ENCODE measurements at places on chromosomes 1 and 21.

GRCh38 chr1:241332037-241332409 is 25.0 kb downstream of the RGS7 start:
- no peak for DNase-seq

- peak; percentile 26 for DNase-seq
Measured at GRCh38 chr1:58768971-58769808, 14.7 kb downstream of the JUN start.

- DNase-seq, result peak; percentile 46
Measured at GRCh38 chr1:112358798-112359408, 37.1 kb upstream of the CTTNBP2NL start.

- DNase-seq, result no peak
Measured at GRCh38 chr1:21665711-21666575, 3.2 kb downstream of the RAP1GAP start.

DNA sequence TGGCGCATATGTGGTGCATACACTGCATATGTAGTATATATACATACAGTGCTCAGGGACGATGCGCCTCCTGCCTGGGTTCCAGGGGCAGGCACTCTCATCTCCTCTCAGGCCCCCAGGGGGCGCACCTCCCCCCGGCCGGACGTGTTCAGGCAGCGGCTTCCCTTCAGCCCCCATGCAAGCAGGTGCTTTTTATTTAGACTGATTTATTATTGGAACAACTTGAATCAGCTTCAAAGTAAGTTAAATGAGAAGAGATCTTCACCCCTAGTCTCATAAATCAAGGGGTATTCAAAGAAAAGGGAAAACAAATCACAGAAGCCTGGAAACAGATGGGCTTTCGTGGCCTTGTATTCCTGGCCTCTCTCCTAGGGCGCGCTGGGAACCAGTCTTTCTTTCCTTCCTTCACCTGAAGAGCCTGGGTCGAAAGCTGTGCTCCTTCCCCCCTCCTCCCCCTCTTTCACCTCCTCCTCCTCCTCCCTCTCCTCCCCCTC is 64.6 kb downstream of the UBIAD1 start:
- DNase-seq, result peak; percentile 64

DNA sequence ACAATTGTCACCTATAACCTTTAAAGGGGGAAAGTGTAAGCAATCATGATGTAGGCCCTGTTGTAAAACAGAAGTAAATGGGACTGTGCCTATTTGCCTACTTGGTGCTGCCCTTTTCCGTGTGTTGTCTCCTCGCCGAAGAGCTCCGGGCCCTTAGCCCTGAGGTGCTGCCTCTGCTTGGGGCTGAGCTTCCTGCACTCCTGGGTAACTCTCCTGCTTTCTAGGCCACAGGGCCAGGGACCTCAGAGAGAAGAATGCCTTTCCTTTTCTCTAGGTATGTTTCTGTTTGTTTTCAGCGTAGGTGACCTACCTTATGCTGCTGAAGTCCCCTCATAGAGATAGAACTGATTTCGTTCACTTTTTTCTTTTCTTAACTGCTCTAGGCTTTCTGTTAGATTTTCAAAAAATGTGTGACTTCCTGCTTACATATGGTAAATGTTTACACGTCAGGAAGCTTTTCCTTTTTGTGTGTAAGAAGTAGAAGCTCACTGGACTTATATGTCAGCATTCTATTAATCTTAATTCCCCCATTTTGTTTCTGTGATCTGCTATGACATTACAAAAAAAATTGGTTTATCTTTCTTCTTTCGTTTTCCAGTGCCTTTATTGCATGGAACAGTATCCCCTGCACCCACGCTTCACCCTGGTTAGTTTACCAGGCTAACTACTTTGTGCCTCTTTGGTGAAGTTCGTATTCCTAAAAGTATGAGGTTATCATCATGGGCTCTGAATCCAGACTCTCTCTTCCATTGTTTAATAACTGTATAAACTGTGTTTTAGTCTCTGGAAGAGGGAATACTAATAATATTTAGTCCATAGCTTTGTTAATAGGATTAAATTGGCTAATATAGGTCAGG is 61.7 kb downstream of the ITSN1 start:
- no peak for DNase-seq

- DNase-seq, result peak; percentile 44
Measured at GRCh38 chr1:95116580-95117206, 462 bp upstream of the TLCD4 start.

- no peak for DNase-seq
Measured at GRCh38 chr1:223487887-223488259, 94.7 kb downstream of the CCDC185 start.

DNA sequence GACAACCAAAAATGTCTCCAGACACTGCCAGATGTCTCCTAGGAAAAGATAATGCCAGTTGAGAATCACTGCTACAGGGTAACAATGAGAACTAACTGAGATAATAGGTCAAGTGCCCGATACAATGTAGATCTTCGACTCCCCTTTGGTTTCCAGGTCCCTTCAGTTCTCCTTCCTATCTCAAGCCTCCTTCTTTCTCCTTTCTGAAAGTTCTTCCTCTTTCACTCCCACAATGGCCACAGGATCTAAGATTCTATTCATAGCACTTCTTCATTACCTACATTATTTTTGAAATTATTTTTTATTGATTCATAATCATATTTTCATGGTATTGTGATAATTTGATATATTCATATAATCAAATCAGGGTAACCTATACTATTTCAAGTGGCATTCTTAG is 6.3 kb downstream of the PFDN2 start:
- DNase-seq, result no peak

DNA sequence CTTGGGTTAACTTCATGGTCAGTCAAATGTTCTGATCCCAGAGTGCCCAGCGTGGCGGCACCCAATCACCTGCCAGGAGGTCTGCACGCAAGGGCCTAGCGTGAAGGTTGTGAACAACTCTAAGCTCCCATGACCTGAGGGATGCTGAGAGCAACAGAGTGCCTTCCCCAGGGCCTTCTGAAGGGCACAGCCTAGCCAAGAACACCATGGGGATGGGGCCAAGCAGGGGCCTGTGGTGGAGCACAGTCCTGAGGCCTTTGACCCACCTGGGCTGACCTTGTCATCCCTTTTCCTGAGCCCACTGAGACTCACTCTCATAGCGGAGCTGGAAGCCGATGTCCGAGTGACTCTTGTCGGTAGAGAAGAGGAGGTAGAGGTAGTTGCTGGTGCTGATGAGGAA is 138.8 kb upstream of the HMGB4 start:
- DNase-seq, result no peak

GRCh38 chr1:91201176-91201575 is 179.3 kb upstream of the ZNF644 start:
- no peak for DNase-seq

DNA sequence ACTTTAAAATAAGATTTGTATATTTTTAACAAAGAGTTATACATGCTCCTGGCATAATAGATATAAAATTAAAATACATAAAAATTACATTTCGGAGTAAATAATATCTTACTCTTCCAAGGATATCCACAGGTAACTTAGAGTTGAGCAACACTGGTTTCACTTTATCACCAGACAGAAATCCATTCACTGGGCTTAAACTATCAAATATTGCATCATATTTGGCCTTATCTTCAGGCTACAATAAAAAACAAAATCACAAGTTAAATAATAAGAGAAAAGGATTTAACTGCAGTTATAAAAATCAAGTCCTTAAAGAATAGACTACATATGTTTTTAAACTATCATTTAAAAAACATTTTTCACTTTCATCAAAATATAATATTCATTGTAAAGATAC is 55.5 kb downstream of the EPS15 start:
- no peak for DNase-seq

DNA sequence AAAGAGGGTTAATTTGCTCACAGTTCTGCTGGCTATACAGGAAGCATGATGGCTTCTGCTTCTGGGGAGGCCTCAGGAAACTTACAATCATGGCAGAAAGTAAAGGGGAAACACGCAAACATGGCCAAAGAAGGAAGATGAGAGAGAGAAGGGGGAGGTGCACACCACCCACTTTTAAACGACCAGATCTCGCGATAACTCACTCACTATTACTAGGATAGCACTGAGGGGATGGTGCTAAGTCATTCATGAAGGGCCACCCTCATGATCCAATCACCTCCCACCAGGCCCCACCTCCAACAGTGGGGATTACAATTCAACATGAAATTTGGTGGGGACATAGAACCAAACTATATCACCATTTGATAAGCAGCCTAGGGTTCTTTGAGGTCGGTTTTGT is 2.4 kb upstream of the C1orf115 start:
- DNase-seq, result no peak

- peak; percentile 58 for DNase-seq
Measured at GRCh38 chr1:236416165-236416564, 22.1 kb downstream of the EDARADD start.

DNA sequence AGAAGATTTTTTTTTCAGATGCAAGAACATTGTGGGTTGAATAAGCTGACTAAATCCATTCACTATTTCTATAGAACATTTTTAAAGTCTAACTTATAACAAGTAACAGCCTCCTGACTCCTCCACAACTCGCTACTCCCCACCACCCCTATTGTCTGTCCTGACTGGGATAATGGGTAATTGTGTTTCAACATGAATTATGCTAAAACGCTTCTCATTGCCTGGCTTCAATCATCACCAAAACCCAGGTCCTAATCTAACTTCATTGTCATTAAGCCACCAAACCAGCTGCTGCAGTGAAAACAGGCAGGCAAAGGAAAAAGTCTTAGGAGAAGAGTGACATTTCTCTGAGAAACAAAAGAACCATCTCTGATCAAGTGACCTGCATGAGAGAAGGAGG is 30.0 kb downstream of the TNR start:
- no peak for DNase-seq

DNA sequence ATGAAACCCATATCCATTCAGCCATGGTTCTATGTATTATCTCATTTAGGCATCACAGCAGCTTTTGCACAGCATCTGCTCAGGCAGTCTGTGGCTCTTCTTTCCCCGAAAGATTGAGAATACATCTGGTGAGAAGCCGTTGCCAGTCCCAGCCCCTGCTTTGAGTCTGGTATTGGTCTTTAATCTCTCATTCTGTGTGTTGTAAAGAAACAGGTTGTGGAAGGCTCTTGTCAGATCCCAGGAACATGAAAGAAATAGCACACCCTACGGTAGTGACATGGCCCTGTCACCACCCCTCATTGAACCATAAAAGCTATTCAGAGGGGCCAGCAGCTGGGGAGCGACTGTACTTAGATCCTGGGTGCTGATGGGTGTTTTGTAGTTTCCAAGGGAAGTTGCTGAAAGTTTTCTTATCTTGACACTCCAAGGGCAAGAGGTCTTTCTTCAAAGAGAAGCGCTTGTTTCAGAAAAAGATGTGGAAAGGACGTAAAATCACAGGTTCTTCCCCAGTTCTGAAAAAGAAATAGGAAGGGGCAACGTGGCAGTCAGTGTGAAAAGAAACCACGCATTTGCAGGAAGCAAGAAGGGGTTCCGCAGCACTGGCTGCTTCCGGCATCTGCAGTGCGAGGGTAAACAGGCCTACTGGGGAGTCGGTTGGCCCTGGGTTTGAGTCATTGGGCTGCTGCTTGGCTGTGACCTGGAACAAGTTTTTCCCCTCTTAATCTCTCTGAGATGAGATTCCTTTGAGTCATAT is 145.0 kb downstream of the DHRS3 start:
- DNase-seq, result peak; percentile 91

- no peak for DNase-seq
Measured at GRCh38 chr1:177915641-177916040, 54.2 kb downstream of the SEC16B start.

DNA sequence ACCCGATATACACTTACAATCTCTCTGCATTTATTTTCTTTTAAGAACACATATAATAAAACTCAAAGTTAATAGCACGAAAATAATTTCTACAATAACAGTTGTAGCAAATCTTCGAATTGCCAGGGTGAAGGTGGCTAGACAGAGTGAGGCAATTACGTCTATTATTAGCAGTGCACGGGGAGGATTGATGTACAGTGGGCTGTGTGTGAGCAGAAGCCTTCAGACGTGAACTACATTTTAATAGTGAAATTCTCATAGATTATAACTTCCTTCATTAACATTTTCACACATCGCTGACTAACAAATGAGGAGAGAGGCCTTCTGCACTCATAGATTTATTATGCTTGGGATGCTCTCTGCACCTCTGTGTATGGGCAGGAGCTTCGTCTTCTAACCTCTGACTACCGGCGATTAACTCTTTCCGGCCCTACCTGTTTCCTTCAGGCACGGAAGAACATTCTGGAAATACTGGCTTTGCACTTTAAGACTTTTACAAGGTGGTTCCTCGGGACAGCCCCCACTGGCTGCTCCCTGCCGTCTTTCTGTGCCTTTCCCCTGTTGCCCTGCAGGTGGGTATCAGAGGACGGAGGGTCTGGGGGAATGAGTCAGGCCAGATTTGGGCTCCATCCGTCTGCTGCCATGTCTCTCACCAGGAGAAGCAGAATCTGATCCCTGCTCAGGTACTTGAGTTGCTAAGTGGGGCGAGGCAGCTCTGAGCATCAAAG is 200.5 kb downstream of the CAMTA1 start:
- no peak for DNase-seq

DNA sequence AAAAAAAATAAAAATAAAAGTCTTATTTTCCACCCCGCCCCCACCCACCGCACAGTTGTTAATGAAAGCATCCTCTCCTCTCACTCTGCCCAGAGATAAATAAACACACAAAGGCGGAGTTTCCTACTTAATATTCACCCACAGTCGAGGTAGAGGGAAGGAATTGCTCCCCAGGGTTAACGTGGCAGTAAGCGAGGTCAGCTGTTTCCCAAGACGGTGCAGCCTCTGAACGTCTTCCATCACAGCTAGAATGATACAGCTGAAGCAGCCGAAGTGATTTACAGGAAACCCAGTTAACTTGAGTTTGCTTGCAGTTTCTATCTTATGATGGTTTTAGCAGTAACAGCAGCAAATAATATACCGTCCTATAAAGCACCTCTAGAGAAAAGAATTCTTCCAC is 283.9 kb downstream of the PBX1 start:
- no peak for DNase-seq

GRCh38 chr1:224211206-224211962 is 28.3 kb downstream of the DEGS1 start:
- DNase-seq, result no peak

DNA sequence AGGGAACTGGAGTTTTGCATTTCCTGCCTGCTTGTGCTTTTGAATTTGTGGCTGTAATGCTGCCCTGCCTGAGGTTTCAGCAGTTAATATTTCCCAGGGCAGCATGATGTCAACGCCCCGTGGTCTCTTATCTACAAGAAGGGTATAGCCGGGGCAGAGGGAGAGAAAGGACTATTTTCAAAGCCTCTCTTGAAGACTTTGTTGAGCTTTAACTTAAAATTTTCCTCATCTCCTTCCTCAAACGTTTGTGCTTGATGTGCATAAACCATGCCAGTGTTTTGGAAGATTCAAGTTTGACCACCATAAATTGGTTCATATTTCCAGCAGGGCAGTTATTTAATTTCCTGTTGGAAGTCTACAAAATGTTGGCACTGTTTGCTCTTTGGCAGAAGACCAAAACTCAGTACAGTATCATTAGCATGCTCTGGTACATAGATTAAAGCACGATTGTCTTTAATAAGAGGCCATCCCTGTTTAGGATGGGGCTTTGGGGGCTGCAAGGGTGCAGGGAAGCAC is 43.4 kb downstream of the ROR1 start:
- DNase-seq, result no peak

GRCh38 chr1:201788296-201788695 is 40.7 kb upstream of the IPO9 start:
- DNase-seq, result no peak

All from activated CD4-positive, alpha-beta T cell treated with anti-CD3 and anti-CD28 coated beads, Interleukin-2, amount 50 U/mL, for 16 hours (primary cell).